ENCODE measurements at places on chromosomes 3 and 15.

DNA sequence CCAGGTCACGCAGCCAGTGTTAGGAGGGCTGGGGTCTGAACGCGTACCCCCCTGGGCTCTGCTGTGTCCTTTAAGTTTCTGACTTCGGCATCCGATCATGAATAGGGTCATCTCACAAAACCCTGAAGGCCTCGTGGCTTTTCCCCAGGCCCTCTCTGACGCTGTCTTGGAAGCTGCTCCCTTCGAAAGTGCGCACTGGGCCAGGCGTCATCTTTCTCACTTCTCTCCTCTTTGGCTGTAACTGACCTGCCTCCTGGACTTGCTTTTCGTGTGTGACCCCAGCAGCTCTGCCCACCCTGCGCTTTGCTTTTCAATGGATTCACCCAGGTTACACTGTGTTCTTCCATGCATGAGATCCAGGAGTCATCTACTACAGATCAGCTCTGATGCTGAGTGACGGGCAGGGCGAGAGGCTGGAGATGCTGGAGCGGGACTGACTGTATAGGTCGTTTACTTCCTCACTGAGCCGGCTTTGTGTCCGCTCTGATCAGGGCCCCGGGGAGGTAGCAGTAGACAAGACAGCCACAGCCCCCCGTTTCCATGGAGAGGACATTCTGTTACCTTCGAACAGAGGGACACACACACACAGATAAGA, 45.0 kb upstream of the PCSK6 start:
- DNase-seq, result no peak

GRCh38 chr3:197306374-197307086, 8.1 kb upstream of the DLG1 start:
- DNase-seq, result no peak

DNA sequence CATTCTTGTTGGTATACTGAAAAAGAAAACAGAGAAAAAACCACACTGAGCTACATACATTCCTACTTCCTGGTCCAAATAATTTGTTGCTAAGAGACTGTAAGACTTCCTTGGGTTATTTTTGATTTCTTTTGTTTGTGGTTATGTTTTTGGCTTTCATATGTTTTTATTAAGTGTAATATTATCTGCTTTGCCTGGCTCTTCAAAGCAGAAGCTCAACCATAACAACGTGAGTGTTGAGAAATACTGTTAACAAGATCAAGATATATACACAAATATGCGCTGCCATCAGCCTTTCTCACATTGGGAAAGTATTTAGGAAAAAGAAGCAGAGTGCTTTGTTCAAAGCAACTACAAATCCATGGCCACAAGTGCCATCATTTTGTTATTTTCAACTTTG, 556.2 kb upstream of the CBLB start:
- no peak for DNase-seq

DNA sequence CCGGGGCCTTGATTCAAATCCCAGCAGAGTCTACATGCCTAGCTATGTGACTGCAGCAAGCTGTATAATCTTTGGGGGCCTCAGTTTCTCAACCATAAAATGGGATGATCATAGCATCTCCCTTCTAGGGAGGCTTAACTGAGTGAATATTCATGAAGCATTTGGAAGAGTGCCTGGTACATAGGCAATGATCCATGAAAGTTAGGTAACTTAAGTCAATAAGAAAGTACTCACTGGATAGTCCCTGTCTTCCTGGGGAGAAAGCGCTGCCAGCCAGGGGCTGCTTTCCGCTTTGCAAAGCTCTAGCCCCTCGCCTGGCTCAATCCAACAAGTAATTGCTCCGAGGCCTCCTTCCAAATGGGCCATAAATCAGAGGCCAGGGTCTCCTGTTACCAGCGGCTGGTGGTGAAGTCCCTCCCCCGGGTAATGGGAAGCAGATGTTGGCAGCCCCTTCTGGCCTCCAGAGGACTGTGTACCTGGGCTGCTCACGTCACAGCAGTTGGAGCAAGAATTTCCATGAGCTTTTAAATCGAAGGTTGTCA, 521.9 kb upstream of the PROK2 start:
- DNase-seq, result no peak

GRCh38 chr3:45779746-45780735, 16.3 kb downstream of the SLC6A20 start:
- no peak for DNase-seq

- DNase-seq, result no peak
These were observed 586.2 kb upstream of the NECTIN3 start for GRCh38 chr3:110485389-110485788.

DNA sequence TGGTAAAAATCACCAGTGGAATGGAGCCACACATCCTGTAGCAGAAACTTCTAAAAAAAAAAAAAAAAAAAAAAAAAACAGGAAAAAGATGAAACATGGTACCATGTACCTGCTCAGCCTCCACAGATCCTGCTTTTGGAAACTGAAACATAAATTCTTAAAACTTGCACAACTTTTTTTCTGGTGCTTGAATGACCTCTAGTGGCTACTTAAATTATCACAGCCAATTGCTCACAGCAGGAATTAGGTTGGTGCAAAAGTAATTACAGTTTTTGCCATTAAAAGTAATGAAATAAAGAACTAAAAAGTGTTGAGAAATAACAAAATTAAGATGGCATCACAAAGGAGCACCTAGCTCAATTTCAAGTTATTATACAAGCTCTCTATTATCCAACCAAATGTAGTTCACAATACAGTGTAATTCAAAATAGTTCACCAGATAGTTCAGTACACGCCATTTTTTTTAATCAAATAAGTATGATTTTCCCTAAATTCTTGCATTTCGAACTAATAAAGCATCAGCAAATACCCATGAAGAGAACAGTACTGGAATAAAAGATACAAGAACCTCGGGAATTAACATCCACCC, 80.6 kb downstream of the ULK4 start:
- DNase-seq, result no peak

DNA sequence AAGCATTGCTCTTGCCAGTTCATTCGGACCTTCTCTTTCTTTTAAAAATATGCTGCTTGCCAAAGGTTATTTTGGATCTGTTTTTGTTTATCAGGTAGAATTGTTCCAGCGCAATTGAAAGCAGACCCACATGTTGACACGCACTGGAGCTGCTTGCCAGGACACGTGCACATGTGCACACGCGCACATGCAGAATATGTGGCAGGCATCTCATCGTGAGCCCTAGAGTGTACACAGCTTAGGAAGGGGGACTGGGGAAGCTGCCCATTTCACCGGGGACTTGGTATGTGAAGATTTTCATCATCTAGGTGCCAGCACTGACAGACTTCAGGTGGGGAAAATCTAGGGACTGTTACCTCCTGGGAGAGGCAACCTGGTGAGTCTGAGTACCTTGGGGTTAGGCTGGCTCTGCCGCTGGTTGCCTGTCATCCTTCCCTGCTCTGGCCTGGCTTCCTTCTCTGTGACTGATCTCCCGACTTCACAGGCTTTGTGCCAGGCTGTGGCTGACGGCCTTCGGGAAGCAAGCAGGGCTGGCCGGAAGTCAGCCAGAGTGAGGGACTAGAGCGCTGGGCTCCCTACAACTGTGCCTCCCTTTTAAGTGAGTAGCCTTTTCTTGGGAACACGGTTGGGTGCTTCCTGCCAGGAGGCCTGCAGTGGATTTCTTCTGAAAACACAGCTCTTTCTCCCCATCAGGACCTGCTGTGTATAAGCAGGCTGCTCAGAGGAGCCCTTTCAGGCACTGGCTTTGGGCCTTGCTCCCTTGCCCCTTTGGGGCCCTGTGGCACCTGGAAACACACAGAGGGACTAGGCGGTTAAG, 129.3 kb downstream of the EEFSEC start:
- DNase-seq, result no peak

DNA sequence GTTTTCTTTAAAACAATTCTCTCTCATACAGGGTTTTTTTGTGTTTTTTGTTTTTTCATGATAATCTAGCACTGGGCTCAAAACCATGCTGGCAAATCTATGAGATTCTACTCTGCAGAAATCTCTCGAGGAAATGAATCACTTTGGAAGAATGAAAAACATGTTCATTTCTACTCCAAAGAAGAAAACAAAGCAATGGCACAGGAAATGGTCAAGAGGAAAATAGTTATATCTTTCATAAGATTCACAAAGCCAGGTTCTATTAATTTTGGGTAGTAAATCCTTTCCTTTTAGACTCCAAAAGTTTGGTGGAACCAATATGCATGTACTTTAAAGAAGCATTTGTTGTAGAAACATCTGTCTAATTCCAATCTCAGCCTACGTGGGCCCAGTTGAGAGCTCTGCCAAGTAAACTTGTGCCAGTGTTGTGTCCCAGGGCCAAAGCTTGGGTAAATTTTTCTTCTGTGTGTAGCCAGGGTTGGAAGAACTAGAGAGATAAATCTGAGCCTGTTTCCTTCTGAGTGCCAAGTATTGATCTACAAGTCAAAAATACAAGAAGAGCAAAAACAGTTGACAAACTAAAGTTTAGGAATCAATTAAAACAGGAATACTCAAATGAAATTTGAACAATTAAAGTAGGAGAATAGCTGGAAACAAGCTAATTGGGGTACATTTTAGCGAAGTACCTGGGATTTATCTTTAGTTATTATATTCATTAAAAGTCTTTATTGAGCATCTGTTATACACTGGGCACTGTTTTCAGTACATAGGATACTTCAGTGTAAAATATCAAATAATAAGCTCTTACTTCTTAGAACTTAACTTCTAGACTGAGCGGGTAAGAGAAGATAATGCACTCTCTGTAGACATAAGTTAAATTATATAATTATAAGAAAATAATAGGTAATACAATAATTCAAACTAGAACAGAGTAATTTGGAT, 657.5 kb upstream of the NECTIN3 start:
- no peak for DNase-seq

GRCh38 chr3:47452453-47453215, 23.1 kb downstream of the SCAP start:
- no peak for DNase-seq

GRCh38 chr3:195616681-195617080, 32.9 kb upstream of the APOD start:
- no peak for DNase-seq

DNA sequence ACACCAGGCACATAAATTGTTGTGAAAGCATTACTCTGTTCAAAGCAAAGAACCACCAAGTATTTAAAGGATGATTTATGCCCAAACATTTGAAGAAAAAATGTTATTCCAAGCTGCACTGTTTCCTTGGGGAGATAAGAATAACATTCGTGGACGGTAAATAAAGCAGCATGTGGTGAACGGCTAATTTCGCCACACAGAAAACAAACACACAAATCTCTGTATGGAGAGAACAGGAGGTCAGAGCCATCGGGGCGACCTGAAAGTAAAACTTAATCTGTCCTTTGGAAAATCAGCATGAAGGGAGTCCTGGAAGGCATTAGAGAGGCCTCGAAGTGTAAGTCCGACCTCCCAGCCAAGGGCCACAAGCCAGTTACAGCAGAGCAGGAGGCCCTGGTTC, 27.1 kb upstream of the GABRG3 start:
- DNase-seq, result no peak

- no peak for DNase-seq
These were observed 633.8 kb downstream of the IGSF11 start for GRCh38 chr3:118400886-118401285.

DNA sequence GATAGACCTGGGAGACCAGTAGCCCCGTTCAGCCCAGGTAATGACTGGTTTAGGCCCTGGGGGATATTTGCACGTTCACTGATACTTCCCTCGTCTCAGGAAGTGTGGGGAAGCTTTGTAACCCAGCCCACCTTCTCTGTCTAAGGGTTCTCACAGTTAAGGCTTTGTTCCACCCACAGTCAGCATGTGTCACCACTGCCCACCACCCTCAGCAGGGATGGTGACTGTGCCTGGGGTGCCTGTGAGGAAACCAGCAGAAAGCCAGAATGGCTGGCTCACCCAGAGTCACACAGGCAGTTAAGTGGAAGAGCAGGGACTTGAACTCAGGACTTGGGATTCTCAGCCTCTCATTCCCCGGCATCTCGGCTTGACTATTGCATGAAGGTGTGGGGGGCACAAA, 5.2 kb downstream of the KBTBD13 start:
- no peak for DNase-seq

DNA sequence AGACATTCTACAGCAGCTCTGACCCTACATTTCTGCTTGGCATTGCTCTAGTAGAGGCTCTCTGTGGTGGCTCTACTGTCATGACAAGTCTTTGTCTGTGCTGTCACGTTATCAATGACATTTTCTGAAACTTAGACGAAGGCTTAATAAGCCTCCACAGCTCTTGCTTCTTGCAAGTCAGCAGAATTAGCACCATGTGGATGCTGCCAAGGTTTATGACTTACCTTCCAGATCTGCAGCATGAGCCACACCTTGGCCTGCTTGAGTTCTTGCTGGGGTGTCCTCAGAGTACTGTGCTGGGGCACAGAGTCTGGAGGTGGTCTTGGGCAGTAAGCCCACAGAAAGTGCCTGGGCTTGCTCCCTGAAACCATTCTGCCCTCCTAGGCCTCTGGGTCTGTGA, 9.8 kb downstream of the RTP1 start:
- DNase-seq, result no peak

DNA sequence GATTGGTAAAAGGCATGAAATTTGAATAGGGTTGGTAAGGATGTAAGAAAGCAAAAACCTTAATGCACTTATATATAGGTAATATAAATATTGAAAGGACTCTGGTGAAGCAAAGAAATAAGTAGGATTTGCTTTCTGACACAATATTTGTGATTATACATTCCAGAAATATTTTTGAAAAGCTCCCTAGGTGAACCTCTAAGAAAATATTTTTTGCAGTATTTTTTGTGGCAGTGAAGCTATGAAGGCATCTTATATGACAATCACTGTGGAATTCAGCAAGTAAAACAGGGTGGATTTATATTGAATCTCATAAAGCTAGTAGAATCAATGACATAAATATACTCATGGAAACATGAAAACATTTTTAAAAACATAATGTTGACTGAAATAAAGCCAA, 119.6 kb upstream of the EPHA3 start:
- no peak for DNase-seq

GRCh38 chr15:56759450-56759845, 26.1 kb upstream of the ZNF280D start:
- no peak for DNase-seq

DNA sequence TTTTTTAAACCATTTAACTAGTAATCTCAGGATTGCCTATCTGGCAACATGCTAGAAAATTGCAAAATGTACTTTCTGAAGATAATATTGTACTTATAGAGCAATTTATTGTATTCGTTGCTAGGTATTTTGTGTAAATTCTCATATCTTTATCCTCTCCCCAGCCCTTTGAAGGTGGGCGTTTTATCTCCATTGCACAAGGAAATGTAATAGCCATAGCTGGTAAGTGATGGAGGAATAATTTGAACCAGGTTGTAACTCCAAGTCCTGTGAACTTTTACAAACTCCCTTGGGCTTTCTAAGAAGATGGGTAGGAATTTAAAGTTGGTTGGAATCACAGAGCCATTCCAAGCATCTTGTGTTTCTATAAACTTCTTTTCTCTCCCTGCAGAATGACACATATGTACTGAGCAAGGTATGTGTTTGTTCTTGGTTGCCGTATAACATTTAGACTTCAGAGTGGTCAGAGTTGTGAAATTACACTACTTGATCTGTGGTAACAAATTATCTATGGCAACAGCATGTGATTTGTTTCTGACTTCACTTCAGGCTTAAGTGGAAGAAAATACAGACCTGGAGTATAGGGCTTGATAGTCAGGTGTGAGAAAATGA, 170.9 kb downstream of the AKAP13 start:
- no peak for DNase-seq

- no peak for DNase-seq
These were observed 230.7 kb downstream of the BBX start for GRCh38 chr3:107753494-107753893.

GRCh38 chr3:46670000-46670890, 23.2 kb downstream of the ALS2CL start:
- DNase-seq, result no peak

- DNase-seq, result no peak
These were observed 59.6 kb downstream of the TM4SF4 start for GRCh38 chr3:149534082-149534481.

Measured in activated naive CD4-positive, alpha-beta T cell (primary cell).